ENCODE measurements at places on chromosomes 5 and 9.
A peak's percentile ranks its signal among the peaks of the same experiment; 100 is the strongest.

DNA sequence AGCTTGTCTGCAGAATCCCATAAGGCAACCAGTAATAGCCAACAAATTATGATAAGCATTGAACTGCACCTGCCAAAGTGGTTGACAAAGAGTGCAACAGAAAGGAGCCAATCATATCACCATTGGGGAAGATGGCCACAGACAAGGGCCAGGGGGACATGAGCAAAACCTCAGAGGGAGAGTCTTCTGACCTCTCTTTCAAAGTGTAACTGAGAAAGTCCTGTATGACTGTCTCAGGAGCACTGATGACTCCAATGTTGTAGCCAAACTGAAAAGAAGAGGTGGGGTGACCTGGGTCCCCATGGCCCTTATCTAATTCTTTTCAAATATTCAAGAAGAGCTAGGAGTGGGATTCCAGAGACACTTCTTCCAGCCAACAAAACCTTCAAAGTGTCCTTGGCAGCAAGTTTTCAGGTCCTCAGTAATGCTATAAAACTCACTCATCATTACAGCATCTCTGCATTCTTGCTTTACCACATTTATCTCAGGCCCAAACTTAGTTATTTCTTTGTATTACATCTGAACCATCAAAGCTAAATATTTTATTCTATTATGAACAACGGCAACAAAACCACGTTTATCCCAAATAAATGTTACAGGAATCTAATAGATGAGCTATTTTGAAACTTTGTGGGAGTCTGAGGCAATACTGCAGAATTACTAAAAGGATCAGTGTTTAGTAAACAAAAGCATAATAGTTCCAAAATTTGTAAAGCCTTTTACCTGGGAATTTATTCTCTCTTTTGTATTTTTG lies 24.4 kb downstream of the FBLL1 start:
- DNase-seq = no peak

DNA sequence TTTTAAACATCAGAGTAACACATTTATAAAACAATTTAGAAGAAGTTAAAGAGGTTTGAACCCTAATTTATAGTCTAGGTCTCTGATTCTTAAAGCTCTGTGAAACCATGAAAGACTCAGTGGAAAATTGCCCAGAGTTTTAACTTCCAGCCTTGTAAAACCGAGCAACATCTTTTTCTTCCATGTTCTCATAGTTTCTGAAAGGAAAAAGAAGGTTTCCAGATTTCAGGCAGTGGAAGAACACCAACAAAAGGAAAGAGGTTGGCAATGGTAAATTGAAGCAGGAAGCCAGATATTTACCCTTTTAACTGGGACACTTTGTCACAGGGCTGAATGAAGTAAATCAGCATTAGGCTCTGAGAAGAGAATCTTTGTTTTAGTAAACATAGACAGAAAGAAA lies 1999.3 kb downstream of the MAT2B start:
- no peak for DNase-seq

DNA sequence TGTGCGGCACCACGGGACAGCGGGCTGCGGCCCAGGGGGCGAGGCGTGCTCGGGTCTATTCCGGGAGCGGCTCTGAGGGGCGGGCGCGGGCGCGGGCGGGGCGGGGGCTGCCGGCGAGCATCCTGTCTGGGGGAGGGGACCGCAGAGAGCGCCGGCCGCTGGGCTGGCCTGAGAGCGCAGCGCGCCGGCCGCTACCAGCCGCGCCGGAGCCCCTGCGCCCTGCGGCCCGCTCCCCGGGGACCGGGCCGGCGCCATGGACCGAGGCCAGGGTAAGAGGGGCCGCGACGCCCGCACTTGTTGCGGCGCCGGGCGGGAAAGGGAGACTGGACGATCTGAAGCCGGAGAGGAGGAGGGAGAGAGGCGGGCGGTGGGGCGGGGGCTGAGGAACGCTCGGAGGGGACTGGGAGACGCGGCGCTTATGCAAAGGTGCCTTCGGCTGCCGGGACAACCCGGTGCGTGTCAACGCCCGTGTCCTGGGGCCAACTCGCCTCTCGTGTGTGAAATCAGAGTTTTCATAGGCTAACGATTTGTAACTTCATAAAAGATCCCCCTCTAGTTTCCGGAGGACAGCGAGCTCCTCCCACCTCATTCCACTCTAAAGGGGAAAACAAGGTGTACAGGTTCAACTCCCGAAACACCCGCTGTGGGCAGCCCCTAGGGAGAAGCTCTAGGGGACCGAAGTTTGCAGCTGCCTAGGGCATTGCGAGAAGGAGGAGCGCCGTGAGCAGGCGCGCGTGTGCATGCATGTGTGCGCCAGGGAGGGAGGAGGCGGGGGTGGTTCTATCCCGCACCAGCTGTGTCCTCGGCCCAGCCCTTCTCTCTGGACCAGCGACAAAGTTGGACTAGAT lies at the start of gene AFAP1L1:
AFAP1L1 (plus strand) TSS at position 144 of the 848 bp plus-strand sequence; CDS start at position 254, 110 bp downstream.
- peak; percentile 66 for DNase-seq

- DNase-seq = peak; percentile 76
Observed at GRCh38 chr5:139646912-139647505, 1.1 kb upstream of the CXXC5 start.

- DNase-seq = no peak
Observed at GRCh38 chr9:109474944-109475343, 23.2 kb downstream of the PTPN3 start.

DNA sequence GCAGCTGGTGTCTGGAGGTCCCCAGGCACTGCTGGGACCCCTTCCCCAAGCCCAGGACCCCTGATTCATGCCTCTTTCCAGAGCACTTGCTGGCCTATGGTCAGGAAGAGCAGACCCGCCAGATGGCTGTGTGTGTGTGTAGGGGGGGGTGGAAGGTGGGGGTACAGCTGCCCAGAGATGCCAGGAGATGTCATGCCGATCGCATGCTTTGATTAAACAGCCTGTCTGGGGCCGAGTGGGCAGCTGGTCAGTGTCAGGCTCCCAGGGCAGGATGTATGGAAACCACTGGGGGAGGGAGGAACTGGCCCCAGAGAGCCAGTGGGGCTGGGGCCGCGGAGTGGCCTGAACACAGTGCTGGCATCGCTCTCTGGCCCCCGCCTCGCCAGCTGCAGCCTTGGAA lies 23.7 kb downstream of the RXRA start:
- DNase-seq = no peak

DNA sequence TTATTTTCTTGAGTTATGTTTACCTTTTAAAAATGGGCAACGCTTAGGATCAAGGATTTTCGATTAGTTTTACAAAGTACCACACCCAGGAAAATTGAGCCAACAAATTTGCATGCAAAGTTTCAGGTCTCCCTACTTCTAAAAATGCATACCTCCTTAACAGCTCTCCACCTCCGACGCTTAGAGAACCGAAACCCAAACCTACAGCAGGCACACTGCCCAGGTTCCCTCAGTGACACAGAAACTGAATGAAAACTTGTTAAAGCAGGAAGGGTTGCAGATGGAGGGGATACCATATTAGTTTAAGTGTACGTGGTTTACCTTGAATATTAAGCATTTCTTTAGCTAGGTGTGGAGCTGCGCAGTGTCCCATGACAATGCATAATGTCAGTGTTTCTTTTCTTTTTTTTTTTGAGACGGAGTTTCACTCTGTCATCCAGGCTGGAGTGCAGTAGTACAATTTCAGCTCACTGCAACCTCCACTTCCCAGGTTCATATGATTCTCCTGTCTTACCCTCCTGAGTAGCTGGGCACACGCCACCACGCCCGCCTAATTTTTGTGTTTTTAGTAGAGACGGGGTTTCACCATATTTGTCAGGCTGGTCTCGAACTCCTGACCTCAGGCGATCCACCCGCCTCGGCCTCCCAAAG lies 1.6 kb upstream of the SUB1 start:
- DNase-seq = no peak

DNA sequence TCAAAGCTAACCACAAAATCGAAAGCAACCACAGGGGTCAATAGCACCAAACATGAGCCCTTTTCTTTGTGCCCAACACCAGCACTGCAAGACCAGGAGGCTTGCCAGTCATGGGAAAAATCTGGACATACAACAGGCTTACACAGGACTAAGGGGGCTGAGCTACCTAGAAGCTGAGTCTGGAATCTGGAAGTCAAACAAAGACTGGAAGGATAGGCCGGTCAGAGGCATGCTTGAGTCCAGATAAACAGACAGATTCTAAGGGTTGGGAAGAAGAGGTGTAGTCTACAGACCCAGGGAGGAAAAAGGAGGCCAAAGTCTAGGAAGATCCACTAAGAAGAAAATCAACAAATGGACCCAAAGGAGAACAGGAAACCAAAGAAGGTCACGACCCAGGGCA lies 73.3 kb downstream of the MYO10 start:
- no peak for DNase-seq

DNA sequence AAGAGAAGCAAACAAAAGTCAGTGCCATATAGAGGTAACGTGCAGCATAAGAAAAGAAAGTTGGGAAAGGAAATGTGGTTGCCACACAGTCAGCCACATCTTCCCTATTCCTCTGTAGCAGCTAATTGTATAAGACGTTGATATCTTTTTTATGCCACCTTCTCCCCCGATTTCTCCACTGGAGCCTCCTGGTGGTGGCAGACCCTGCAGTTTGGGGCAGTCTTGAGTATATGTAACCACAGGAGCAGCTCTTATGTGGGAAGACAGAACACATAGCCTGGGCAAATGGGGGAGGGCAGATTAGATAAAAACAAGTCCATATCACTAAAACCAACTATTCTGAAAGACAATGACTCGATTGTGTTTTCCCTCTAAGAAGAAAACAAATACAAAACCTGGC lies 99.7 kb downstream of the PLCXD3 start:
- DNase-seq = no peak

- DNase-seq = no peak
Observed at GRCh38 chr5:96141749-96142148, 180.1 kb upstream of the ELL2 start.

- no peak for DNase-seq
Observed at GRCh38 chr5:78787783-78788182, 139.2 kb upstream of the LHFPL2 start.

GRCh38 chr9:95985440-95986055 lies 110.1 kb downstream of the ERCC6L2 start:
- no peak for DNase-seq

DNA sequence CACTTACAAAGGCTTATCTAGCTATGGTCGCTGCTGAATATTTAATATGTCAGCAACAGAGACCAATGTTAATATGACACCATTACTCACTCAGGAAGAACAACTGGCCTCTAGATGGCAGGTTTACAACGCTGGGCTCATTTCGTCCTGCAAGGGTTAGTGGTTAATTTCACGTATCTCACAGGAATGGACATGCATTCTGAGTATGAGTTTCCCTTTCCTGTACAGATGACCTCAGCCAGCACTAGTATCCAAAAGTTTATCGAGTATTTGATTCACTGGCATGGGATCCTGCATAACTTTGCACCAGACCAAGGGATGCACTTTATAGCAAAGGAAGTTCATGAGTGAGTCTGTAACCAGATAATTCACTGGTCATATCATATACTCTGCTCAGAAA lies 8.7 kb upstream of the TRPC7 start:
- no peak for DNase-seq

- no peak for DNase-seq
Observed at GRCh38 chr5:93704996-93705395, 36.4 kb downstream of the POU5F2 start.

GRCh38 chr9:5002811-5003210 lies 17.7 kb downstream of the JAK2 start:
- no peak for DNase-seq

GRCh38 chr9:79263628-79264027 lies 308.1 kb upstream of the TLE4 start:
- DNase-seq = no peak

DNA sequence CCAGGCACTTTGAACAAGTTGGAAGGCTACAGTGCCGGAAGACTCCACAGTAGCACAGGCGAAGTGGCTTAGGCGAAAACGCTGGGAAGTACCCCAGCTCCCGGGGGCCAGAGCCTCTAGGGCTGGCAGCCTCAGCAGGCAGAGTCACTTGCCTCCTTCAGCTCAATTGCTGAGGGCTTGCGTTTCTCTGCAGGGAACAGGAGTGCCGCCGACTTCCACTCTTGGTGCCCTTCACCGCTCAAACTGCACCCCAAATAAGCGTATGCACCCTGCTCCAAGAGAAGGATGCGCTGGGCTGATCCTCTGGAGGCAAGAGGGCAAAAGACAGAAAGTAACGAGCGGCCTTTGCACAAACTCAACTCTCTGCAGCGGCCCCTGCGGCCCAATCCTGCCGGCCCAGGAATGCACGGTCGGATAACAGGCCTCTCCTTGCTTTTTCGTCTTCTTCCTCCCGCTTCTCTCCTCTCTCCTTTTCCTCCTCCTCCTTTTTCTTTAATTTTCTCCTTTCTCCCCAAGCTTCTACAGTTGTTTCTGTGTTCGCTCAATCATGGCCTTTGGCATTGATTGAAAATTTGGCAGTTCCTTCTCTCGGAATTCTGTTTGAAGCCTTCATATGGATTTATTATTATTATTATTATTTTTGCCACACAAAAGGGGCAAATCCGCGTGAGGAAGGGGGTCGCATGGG lies 1.1 kb upstream of the S1PR3 start:
- no peak for DNase-seq

DNA sequence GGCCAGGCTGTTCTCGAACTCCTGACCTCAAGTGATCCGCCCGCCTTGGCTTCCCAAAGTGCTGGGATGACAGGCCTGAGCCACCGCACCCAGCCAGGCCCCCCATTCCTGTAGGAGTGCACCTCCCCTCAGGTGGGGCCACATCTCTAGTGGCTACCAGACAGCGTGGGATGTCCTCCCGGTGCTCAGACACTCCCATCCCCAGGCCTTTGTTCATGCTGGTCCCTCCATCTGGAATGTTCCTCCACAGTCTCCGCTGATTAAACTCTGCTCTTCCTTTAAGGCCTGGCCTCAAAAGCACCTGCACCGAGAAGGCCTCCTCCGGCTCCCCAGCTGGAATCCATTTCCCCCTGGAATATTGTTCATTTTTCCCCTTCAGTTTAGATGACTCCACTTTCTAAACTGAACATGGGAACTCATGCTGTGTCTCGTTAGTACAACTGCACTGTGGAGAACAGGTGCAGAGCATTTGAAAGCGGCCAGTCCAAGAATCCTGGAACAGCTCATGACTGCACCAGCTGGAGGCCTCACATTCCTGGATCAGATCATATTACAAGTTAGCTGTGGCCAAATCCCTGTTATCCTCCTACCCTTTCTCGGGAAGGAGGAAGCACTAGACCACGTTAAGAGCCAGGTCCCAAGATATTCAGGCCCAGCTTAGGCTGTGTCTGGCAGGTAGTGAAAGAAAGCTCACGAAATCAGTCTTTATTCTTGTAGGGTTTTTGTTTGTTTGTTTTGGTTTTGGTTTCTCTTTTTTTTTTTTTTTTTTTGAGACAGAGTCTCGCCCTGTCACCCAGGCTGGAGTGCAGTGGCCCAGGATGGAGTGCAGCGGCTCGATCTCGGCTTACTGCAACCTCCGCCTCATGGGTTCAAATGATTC lies 10.8 kb upstream of the PRRC2B start:
- DNase-seq = no peak

DNA sequence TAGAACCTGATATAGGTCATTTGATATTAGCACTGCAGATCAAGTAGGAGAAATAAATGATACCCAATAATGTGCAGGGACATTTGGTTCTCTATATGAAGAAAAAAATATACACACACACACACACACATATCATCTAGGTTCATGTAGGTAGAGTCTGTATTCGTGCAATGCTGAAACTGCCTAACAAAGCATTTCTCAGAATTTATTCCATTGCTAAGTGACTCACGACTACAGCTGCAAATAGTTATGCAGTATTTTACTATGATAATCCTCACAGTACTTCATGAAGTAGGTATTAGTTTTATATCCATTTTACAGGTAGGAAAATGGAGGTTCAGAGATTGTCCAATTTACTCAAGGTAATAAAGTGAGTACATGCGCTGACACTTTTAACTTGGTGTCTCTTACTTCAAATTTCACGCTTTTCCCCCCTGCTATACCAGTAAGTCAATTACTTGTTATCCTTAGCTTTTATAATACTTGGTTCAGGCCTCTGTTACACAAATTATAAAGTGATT lies 2.4 kb downstream of the GIN1 start:
- DNase-seq = no peak

- no peak for DNase-seq
Observed at GRCh38 chr5:132177691-132178149, 49.9 kb downstream of the P4HA2 start.

Data from aorta (tissue), 5 donors.